NCI-H2107 (cell line): ENCODE measurements at places on chromosomes 5 and 9.

DNA sequence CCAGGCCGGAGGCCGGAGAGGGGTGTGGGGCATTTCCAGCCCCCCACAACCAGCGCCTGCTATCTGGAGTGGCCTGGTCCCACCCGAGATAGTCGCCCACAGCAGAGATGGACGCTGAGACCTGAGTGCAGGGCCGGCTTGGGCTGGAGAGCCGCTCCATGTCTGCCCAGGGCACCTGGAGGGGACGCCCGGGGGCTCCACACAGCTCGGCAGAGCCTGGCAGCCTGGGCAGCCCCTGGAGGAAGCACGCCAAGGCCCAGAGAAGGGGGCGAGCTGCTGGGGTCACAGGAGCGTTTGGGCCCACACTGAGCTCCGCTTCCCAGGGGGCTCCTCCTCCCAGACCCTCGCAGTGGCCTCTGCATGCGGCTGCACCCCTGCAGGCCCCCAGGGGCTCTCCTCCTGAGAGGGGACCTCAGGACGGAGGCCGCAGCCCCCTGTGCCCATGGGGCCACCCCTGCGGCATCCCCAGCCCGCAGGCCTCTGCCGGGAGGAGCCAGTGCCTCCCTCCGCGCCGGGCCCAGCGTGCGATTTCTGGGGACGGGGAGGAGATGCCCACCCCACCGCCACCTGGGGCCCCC lies 42.2 kb upstream of the EGFL7 start:
- no peak for DNase-seq

DNA sequence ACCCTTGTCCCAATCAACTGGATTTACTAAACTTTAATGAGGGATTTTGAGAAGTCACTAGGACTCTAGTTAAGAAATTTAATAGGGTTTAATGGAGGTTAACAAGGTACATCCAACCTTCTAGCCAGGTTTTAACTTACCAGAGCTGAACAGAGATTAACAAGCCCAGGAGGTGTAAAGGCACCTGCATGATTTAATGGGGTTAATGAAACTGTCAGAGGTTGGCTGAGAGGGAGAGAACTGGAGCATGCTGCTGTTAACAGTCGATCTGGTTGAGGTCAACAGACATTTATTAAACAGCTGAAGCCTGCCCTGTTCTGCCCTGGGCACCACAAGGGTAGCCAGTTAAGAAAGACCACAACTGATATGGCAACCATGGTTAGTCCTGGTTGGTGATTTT lies 13.6 kb downstream of the HAND1 start:
- DNase-seq = no peak

DNA sequence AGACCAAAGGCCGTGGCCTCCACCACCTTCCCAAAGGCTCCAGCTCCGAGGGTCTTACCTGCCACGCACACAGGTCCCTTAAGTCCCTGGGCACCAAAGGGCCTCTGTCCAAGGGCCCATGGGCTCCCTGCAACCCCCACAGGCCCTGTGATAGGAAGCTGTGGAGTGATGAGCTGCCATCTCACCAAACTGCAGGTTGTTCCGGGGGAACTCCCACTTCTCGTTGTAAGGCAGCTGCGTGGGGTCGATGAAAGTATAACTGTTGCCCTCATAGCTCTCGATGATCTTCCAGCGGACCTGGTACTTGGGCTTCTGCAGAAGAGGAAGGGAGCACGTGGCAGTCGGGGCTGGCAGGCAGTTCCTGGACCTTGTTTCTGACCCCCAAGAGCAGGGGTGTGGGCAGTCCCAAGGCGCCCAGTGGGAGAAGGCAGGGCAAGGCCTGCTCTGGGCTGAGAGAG lies 24.8 kb downstream of the CSF1R start:
- DNase-seq = no peak

DNA sequence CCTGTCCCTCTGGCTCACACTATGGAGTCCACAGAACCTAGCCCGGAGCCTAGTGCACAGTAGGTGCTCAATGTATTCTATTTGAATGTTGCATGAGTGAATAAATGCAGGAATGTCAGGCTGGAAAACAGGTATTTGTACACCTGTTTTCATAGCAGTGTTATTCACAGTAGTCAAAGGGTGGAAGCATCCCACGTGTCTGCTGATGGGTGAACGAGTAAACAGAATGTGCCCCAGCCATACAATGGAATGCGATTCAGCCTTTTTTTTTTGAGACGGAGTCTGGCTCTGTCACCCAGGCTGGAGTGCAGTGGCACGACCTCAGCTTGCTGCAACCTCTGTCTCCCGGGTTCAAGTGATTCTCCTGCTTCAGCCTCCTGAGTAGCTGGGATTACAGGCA lies 31.5 kb upstream of the IER5L start:
- DNase-seq = no peak

- DNase-seq = no peak
Observed at GRCh38 chr5:73233461-73234203, 60.6 kb downstream of the TMEM174 start.

- DNase-seq = no peak
Observed at GRCh38 chr9:30758726-30759446, 1625.6 kb upstream of the ACO1 start.

- DNase-seq = no peak
Observed at GRCh38 chr5:135739383-135739981, 95.0 kb upstream of the SLC25A48 start.

GRCh38 chr9:89484475-89485404 lies 13.2 kb downstream of the SEMA4D start:
- DNase-seq = no peak

GRCh38 chr5:5104550-5104949 lies 35.6 kb upstream of the ADAMTS16 start:
- no peak for DNase-seq

DNA sequence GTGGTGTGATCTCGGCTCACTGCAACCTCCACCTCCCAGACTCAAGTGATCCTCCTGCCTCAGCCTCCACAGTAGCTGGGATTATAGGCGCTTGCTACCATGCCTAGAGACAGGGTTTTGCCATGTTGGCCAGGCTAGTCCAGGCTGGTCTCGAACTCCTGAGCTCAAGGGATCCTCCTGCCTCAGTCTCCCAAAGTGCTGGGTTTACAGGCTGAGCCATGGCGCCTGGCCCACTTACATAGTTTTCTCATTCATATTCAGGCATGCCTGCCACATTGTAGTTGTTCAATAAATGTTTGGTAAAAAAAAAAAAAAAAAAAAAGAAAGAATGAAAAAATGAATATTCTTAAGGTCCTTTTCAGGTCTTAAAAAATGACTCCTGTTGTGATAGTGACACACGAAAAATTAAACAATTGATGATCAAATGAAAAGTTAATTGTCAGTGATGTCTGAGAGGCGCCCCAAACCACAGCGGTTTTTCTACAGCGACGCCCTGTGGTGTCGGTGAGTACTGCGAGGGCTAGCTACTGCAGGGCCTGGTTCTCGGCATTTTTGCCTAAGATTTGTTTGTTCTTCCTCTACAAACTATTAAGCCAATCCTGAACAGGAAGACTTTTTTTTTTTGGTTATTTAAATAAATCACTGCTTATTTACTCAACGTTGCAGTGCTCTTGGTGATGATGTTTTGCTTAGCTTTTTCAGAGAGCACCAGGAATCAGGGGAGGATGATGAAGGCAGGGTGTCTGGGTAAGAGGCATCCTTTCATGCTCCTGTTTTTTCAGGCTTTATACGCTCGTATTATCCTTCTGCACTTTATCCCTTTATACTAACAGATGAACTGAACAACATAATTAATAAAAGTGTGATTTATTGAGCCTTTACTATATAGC lies 67.0 kb upstream of the DPYSL3 start:
- DNase-seq = no peak

DNA sequence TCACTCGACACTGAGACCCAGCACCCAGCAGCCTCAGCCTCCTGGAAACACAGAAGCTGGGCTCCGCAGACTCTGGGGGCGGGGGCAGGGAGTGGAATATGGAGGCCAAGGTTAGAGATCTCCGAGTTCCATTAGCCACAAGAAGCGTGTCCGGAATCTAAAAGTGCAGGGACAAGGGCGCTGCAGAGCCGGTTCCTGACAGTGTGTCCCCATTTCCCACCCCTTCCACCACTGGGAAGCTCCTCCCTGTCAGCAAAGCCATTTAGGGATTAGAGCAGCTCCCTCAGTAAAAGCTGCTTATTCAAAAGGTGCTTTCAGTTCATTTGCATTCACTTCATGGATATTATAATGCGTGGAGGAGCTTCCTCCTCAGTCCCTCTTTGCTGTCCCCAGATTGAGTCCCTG lies 74.1 kb upstream of the HSPA9 start:
- no peak for DNase-seq

GRCh38 chr9:134546246-134546731 lies 95.3 kb upstream of the COL5A1 start:
- DNase-seq = no peak

GRCh38 chr5:9015937-9016270 lies 530.0 kb downstream of the SEMA5A start:
- no peak for DNase-seq

DNA sequence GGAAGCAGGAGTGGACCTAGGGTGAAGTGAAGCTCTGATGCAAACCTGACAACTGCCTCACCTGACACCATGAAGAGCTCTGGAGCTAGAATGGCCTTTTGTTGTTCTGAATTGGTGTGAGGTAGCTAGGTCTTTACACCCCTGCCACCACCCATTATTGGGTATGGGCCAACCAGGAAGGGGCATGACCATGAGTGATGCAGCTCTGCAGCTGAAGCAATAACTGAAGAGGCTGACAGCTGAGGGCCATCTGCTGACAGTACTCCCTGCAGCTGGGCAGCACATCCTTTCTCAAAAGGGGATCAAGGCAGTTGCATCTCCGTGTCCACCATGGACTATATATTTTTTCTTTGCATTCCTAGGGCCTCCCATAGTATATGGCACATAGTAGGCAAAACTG lies 87.0 kb upstream of the TLE1 start:
- no peak for DNase-seq

GRCh38 chr5:6686915-6687409 lies 26.3 kb upstream of the TENT4A start:
- no peak for DNase-seq

GRCh38 chr9:38062498-38063362 lies 6.3 kb downstream of the SHB start:
- DNase-seq = peak; percentile 31

DNA sequence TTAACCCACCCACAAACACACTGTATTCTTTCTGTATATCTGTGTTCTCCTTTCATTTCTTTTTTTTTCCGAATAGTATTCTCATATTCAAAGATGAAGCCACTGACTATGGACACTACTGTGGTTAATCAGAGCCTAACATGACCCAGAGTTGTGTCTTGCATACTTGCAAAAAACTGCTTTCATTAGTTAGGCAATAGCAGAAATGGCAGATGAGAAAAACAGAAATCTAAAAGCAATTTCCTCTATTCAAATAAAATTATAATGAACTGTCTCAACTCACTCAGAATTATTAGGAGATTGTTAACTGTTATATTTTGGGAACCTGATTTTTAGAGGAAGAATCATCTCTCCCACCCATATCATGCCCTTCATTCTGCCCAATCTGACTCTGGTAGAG lies 45.9 kb downstream of the FREM1 start:
- DNase-seq = no peak

DNA sequence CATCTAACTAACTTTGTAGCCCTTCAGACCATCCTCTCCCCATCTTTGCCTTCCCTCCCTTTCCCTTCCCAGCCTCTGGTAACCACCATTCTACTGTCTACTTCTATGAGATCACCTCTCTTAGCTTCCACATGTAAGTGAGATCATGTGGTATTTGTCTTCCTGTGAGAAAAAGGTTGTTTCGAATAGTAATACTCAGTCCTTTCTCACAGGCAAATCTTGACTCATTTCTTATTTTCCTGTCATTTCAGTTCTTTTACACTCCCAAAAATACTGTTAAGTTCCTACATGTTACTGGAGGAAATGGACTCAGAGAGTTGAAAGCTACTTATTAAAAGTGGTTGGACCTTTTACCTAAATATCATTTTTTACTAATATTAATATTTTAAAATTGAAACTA lies 82.1 kb downstream of the SLF1 start:
- DNase-seq = no peak

- no peak for DNase-seq
Observed at GRCh38 chr5:129046151-129046550, 48.4 kb upstream of the ISOC1 start.

DNA sequence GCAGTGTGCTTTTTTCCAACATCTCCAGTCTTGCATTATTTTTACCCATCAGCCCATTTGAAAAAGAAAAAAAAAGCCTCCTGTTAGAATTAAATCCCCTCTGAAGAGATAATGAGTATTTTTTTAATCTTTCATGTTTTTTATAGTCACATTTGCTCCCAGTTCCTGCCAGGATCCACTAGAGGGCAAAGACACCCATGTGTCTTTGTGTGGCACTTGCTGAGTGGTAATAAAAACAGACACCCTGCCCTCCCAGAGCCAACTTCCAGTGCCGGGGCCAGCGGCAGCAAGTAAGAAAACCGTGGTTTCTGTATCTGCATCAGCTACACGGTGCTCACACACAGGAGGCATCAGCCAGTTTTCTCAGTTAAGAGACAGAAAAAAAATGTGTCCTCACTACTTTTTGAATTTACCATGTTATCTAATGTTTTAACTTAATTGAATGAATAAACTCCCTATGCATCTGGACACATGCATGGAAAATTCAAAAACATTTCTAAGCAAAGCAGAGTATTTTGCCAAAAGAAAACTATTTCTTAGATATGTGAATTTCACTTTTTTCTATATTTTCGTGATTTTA lies 70.2 kb upstream of the PLEKHG4B start:
- no peak for DNase-seq

GRCh38 chr5:176528761-176529115 lies 8.5 kb downstream of the RNF44 start:
- DNase-seq = no peak

GRCh38 chr9:546797-547223 lies 294.7 kb upstream of the DMRT1 start:
- DNase-seq = no peak

- DNase-seq = no peak
Observed at GRCh38 chr9:132160802-132161742, 786 bp upstream of the NTNG2 start.

GRCh38 chr9:30723656-30724055 lies 1660.8 kb upstream of the ACO1 start:
- DNase-seq = no peak

DNA sequence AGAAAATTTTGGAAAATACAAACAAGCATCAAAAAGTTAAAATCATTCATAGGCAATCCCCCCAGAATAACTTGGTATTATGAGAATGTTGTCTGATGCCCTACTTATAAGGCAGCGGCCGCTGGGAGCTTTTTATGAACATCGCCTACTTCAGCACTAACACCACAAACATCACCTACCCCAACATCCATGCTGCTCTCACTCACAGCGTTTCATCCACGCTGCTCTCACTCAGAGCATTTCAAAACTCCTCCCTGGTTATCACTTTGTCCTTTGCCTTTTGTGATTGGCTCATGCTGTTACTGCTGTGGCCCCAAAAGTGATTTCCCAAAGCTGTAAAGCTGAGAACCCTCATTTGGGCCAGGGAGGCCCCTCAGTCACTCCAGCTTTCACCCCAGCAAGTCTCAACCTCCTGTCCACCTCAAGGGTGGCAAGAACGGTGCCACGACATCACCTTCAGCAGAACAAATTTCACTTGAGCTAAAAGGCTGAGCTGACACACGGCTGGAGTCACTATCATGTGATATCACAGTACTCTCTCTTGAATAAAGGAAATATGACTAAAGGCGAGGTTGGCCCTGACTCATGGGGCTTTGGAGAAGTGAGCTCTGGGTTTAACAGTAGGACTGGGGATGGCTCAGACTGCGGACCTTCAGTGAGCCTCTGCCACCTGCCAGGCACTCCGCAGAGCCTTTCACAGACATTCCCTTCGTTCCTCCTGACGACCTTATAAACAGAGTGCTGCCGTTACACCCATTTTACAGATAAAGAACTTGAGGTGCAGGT lies 25.2 kb downstream of the SHC3 start:
- DNase-seq = no peak
